Breast epithelium (tissue), 4 donors: ENCODE measurements at places on chromosomes 6 and 20.

DNA sequence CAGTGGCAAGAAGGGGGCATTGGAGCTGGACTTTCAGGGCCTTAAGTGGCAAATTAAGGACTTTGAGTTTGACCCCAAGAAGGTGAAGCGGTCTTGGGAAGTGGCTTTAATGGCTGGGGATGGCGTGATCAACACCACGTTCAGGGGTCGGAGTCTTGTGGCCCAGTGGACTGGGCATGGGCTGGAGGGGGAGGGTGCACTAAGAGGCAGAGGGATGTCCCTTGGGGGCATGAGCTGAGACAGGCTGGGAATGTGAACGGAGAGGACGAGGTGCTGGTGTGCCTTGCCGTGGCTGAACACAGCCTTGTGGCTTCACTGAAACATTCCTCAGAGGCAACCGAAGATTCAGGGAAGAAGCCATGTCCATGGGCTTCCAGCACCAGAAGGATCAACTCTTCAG lies 227.0 kb downstream of the SYNDIG1 start:
- no peak for DNase-seq

GRCh38 chr6:3456395-3456897 lies 404 bp downstream of the SLC22A23 start:
- no peak for DNase-seq

DNA sequence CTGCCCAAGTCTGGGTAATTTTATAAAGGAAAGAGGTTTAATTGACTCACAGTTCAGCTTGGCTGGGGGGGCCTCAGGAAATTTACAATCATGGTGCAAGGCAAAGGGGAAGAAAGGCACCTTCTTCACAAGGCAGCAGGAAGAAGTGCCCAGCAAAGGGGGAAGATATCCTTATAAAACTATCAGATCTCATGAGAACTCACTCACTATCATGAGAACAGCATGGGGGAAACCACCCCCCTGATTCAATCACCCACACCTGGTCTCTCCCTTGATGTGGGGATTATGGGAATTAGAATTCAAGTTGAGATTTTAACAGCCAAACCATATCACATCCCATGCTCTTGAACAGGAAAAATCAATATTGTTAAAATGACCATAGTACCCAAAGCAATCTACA lies 215.2 kb upstream of the TAB2 start:
- no peak for DNase-seq

GRCh38 chr20:40682104-40682981 lies 6.7 kb downstream of the MAFB start:
- DNase-seq = no peak

GRCh38 chr20:17793986-17794385 lies 94.2 kb downstream of the BANF2 start:
- DNase-seq = no peak

DNA sequence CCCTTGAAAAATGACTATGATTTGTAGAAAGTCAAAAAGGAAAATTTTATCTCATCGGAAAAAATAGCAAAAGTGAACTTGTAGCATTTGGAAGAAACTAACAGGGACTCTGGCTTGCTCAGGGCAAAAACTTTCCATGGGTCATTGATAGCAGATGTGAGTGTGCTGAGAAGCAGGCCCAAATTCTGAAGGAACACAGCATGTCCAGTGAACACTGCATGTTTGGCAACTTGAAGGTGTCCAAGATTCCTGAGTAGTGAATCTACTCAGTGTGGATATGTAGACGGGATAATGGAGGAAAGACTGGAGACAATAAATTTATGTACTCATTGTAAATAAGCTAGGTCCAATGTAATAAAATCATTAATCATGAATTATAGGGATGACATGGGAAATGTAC lies 8.2 kb downstream of the SLC17A2 start:
- DNase-seq = no peak

GRCh38 chr20:21139881-21140566 lies 14.1 kb downstream of the KIZ start:
- DNase-seq = no peak

DNA sequence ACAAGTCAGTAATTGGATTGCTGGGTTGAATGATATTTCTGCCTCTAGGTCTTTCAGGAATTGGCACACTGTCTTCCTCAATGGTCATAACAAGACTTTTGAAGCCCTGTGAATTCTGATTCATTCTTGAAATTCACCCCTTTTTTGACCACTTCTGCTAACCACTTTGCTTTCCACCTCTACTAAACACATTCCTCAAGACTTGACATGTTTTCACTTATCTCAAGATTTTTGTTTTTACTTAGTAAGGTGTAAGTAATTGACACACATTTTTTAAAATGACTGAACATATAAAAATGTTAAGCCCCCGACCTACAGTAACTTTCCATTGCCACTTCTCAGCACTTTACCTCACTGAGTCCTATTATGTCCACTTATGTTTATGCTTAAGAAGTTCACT lies 239.1 kb downstream of the GRM1 start:
- no peak for DNase-seq

DNA sequence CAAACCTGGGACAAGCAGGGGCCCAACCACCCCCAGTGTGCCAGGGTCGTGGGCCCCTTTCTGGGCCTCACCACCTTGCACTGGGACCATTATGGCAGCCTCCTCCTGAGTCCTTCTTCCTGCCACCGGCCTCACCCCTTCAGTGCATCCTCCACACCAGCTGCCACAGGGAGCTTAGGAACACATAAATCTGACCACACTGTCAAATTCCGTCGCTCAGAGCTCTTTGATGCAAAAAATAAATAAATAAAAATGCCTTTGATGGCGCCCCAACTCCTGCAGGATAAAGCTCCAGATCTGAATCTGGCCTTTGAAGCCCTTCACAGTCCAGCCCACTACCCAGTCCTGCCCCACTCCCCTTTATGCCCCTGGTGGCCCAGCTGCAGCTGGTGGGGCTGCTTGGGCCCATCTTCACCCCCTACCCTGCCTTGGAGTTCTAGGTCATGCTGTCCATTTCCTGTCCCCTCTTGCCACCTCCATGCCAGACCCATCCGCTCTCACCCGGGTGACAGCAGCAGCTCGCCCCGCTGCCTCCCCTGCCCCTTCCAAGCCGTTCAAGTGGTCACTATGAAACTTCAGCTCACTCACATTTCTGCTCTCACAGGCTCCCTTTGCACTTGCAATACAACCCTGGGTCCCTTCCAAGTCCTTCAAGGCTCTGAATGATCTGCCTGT lies 16.0 kb downstream of the MYH7B start:
- no peak for DNase-seq

- no peak for DNase-seq
Observed at GRCh38 chr6:28710466-28711191, 184.9 kb downstream of the GPX5 start.
